DND-41 (cell line): ENCODE measurements at places on chromosomes 2 and 18.

DNA sequence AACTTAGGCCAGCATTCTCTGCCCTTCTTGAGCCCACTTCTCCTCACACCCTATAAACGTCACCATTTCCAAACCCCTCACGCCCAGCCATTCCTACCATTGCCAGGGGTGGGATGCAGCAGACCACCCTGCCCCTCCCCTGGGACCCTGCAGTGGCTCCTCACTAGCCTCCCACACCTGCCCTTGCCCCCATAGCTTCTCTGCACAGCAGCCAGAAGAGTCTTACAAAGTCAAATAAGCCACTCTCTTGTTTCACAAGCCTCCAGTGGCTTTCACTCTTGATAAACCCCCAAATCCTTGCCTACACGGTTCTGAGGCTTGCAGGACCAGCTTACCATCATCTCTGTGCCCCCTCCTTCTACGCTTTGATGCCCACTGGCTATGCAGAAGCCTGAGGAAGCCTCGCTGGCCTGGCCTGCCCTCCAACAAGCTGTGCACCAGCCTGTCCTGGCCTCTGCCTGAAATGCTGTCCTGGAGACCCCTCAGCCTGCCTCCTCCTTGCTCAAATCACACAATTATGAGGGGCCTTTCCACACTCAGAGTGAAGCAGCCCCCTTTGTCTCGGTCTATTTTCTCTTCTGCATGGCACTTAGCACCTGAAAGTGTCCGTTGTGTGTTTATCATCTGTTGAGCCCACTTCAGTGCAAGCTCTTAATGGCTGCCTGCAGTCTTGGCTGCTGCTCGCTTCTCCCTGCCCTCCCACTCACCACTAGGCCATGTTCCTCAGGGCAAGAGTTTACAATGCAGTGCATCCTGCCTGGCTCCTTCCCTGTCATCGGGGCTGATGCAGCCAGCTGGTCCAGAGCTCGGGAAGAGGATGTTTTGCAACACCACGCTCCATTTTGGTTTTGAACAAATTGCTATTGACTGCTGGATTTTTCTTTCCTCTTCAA lies 82.6 kb upstream of the RGPD5 start:
- DNase-seq, result no peak

DNA sequence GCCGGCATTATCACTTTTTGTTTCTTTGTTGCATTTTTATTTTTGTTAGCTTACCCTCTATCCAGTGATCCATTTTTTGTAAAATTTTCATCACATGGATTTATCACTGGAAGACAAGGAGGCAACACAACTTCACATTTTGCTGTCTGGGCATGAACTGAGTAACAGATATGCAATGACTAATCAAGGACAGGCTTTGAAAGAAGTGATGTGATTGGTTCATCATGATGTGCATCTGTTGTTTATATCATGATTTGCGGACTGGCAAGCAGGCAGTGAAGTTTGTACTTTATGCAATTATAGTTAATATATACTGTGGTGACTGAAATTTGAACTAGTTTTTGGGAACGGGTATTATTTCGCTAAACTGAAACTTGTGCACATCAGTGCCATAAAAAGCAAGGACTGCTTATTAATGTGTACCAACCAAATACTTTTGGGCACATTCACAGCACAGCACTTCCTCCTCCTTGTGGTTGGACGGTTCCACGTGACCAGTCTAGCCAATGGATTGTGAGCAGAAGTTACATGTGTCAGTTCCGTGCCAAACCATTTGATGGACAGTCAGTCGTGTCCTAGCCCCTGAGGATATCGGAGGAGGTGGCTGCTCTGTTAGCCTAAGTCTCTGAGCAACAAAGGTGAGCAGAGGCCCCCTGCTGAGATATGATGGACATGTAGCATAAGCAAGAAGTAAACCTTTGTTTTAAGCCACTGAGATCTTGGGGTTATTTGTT lies 201.4 kb upstream of the SIX2 start:
- no peak for DNase-seq

DNA sequence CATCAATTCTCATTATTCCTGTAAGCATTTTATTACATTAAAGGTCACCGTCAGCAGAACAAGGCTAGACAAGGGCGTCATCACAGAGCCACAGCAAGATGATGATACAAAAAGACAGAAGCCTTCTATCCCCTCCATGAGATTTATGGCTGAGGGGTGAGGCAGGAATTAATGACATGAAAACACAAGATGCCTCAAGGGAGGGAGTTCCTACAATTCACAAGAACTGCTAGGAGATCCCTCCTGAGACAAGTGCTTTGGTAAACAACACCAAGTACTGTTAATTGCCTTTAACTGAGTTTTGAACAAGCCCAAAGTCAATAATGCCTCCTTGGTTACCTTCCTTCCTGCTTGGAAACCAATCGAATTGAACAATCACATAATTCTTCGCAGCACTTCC lies 14.1 kb downstream of the ADD2 start:
- no peak for DNase-seq

GRCh38 chr2:5074733-5075132 lies 617.5 kb upstream of the SOX11 start:
- no peak for DNase-seq

- no peak for DNase-seq
Measured at GRCh38 chr2:109265369-109265768, 136.4 kb downstream of the SH3RF3 start.

DNA sequence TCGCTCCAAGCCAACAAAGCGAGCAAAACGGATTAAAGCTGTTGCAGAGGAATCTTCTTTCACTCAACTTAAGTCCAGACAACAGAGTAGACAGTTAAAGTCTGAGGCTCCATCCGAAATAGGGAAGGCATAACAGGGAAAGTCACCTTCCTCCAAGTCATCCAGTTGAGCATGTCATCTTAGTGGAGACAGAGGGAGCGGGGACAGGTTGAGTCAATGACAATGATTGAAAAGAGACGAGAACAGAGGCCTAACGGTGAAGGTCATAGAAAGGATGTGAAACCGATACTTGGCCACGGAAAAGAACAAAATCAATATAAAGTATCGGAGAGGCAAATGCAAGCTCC lies 455 bp downstream of the C18orf32 start:
- no peak for DNase-seq

DNA sequence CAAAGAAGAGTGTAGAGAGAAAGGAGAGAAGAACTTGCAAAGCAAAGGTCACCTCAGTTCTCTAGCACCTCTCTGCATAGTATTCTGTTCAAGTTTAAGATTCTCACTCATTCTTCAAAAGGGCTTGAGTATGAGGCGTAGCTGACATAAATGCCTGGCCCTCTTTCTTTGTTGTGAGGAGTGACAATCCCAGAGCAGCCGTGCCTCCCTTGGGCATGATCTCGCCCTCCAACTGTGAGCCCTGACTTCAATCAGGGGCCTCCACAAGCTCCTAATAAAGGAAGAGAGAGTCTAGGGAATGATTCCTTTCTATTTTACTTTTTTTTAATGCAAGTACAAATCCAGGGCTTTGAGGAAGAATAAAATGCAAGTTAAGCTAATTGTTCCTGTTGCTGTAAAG lies 402.7 kb downstream of the LRP1B start:
- no peak for DNase-seq

DNA sequence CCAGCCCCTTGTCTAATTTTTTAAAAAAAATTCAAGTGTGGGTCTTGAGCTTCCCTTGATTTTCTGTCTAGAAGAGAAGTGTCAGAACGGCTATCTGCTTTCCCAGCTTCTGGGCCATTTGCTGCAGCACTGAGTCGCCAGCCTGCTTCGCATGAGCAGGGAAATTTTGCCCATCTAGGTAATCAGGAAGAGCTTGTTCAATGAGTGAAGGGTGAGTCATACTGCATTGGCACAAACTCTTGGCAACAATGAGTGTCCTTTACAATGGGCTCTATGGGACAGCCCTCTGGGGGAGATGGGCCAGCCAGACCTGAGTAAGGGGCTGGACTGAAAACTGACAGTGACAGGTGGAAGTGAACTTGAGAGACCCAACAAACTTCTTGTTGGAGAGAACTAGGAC lies 2.4 kb upstream of the RNF144A start:
- no peak for DNase-seq

DNA sequence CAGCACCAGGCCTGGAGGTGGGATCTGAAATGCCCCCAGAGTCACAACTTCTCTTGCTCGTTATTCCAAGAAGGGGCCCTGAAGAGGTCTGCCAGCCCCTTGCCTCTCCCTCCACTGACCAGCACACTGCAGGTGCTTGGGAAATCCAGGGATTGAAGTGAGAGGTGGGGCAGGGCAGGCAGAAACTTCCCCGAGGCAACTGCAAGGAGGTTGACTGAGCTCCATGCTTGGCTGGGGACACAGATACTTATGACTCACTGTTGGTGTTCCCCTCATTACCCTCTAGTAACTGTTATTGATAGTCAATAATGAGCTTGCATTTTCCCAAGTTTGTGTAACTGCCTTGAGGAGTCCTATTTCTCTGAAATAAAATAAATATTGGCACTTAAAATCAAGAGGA lies 47.5 kb downstream of the MARCO start:
- no peak for DNase-seq

DNA sequence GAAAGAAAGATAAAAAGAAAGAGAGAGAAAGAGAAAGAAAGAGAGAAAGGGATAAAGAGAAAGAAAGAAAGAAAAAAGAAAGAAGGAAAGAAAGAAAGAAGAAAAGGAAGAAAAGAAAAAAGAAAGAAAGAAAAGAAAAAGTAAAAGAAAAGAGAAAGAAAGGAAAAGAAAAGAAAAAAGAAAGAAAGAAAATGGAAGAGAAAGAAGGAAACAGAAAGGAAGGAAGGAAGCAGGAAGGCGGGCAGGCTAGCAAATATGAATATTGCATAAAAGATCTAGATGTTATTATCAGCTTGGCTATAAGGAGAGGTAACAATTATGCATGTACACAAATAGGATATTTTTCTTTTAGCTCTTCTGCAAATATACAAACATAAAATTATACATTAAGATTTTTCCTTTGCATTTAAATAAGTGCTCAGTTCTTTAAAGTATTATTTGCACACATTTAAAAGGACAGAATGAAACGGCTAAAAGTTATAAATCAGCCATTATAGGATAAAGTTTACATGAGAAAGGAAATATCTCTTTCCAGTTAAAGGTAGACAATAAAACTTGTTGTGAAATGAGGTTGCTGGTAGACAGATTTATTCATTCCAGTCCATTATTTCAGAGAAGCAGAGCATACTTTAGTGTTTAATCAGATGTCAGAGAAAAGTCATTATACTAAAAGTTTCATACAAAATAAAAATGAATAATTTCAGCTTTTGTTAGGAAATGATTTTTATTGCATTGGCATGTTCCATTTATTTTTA lies 511.4 kb downstream of the KCNJ3 start:
- DNase-seq, result no peak

GRCh38 chr2:84741182-84741822 lies 139.6 kb downstream of the TRABD2A start:
- DNase-seq, result peak; percentile 33

DNA sequence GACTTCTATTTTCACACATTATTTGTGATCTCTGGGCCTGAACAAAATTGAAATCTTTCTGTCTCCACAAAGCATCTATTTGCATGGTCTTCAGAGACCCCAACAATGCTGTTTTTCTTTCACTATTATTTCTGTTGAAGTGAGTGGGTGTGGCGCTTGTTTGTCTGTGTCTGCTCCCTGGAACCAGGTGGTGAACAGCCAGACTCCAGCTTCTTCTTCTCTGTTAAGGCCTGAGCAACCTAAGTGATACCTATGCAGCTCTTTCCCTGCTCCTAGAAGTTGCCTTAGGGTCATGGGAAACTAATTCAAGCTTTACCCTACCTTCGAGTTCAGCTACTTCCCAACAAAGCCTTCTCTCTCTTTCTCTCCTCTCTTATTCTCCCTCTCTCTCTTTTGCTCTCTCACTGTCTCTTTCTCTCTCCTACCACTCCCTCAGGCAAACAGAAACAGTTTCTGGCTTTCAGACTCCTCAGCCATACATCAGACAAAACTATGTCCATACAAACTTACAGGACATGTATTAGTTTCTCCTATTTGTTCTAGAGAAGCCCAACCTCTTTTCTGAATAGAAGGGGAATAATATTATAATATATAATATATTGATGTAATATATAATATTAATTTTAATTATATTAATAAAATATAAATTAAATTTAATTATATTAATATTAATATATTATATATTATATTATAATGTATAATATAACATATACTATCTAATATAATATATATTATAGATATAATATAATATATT lies 552.5 kb downstream of the DSC3 start:
- no peak for DNase-seq

DNA sequence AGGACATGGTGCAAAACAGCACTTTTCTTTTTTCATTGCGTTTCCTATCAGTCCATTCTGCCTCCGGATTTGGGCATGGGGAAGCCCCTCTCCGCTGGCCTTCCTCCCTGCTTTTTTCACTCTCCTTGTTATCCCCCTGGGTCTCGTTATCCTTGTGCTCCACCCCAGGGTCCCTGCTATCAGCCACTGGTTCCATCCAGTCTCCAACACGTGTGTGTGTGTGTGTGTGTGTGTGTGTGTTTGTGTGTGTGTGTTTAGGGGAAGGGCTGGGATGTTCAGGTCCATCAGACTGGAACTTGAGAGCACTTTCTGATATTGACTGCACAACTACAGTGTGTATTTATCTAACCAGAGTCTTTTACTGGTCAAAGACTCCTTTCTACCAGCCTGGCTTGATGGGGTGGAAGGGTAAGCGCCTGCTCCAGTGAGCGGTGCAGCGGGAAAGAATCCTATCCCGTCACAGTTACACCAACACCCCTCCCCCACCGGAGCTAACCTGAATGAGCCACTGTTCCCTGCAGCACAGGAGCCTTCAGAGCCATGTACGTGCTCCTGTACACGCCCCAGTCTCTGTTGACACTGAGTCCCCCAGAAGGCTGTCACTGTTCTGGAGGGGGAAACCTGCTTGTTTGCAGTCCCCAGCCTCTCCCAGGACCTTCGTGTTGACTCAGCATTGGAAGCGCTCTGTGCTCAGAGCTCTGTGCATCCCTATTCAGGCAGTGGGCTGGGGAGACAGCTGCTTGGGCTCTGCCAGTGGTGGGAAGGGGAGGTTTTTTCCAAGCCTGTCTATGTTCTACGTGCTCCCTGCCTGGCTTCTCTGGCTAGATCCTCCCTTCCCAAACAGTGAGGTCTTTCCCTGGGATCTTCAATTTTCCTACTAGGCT lies 4.6 kb downstream of the INHA start:
- no peak for DNase-seq

- DNase-seq, result no peak
Measured at GRCh38 chr2:168562971-168563370, 106.9 kb downstream of the CERS6 start.

GRCh38 chr2:231601356-231602229 lies 8.9 kb downstream of the TEX44 start:
- peak; percentile 79 for DNase-seq

GRCh38 chr2:197363998-197364397 lies 53.4 kb upstream of the ANKRD44 start:
- no peak for DNase-seq
